ENCODE measurements at places on chromosomes 2 and 18. TPM values are rescaled to one million over a fixed set of nuclear protein-coding genes. Genes with fewer than 3 reads are reported as not detected.

The COL3A1 gene
- total RNA-seq, result 0.28 TPM

The MARCHF4 gene
- total RNA-seq, result 35.6 TPM

The FBXO15 gene
- 0.90 TPM for total RNA-seq

The ZEB2 gene
- total RNA-seq, result 6.7 TPM

The FOXI3 gene
- not detected for total RNA-seq

The EDAR gene
- total RNA-seq, result 0.08 TPM

The FLACC1 gene
- total RNA-seq, result not detected

The ATOH8 gene
- 7.8 TPM for total RNA-seq

The VWC2L gene
- total RNA-seq, result not detected

The STK25 gene
- 76.7 TPM for total RNA-seq

The FAM161A gene
- 5.0 TPM for total RNA-seq

The NAGK gene
- total RNA-seq, result 79.7 TPM

The C1QL2 gene
- 0.28 TPM for total RNA-seq

The SMPD4 gene
- total RNA-seq, result 76.9 TPM

The SLC38A11 gene
- not detected for total RNA-seq

Measured in A549 treated with ZK216348 at 1 μM for 4 hours (cell line).